ENCODE measurements at places on chromosomes 11 and 22.

- no peak for DNase-seq
Observed at GRCh38 chr11:77075425-77075905, 8.7 kb downstream of the CAPN5 start.

- DNase-seq, result no peak
Observed at GRCh38 chr22:37850801-37851200, 1.6 kb downstream of the EIF3L start.

DNA sequence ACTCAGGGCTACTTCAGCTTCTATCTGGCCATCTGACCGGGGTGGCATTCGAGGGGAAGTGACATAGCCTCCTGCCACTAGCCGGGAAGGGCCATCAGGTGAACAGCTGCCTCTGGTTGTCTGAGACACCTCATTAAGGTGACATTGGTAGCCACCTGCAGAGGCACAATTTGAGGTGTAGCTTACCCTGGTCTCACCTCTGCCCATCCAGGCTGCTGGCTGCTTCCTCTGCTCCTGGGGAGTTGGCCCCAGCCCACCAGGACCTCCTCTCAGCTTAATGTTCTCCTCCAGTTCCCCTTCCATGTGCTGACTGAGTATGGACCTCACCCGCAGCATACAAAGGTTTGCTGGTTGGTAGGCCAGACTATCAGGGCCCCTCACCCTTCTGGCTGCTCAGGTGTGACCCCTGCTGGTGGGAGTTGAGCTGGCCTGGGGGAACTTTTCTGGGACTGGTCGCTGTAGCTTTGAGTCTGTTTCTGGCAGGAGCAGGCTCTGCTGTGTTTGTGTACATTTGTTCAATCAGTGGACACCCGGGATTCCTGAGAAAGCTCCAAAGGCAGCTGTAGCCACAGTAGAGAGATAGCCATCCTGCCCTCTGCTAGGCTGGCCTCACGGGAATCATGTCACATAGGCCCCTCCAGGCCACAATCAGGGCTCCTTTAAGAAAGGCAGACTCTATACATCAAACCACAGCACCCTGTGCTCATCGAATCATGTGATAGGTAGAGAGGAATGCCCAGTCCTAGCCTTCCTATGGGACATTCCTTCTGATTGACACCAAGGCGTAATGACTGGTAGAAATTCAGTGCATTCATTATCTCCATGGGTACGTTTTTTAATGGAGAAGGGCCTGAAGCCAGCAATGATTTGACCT is 295.1 kb upstream of the PLET1 start:
- peak; percentile 16 for DNase-seq

GRCh38 chr11:18772211-18772610 is 19.4 kb downstream of the PTPN5 start:
- DNase-seq, result no peak

- no peak for DNase-seq
Observed at GRCh38 chr11:112748713-112749543, 212.3 kb upstream of the NCAM1 start.

DNA sequence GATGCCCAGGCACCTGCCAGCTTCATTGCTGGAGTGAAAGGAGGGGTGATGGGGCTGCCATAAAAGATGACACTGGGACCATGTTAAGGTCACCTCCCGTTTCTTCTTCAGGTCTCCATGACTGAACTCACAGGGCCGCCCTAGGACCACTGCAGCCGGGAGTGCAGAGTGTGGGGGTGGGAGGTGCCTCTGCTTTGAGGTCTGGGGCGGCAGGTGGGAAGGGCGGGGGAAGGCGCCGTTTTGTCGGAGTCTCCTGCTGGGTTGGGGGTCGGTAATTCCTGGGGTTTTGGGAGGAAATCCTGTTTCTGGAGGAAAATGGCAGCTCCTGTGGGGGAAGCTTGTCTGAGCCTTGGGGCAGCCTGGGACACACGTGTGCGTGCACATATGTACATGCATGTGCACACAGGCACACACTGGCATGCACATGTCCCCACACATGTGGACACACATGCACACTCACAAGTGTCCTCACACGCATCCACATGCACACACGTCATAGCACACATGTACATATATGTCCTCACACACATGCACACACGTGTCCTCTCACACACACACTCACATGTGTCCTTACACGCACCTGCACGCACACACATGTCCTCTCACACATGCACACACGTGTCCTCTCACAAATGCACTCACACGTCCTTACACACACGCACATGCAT is 990.9 kb downstream of the BRD1 start:
- no peak for DNase-seq

DNA sequence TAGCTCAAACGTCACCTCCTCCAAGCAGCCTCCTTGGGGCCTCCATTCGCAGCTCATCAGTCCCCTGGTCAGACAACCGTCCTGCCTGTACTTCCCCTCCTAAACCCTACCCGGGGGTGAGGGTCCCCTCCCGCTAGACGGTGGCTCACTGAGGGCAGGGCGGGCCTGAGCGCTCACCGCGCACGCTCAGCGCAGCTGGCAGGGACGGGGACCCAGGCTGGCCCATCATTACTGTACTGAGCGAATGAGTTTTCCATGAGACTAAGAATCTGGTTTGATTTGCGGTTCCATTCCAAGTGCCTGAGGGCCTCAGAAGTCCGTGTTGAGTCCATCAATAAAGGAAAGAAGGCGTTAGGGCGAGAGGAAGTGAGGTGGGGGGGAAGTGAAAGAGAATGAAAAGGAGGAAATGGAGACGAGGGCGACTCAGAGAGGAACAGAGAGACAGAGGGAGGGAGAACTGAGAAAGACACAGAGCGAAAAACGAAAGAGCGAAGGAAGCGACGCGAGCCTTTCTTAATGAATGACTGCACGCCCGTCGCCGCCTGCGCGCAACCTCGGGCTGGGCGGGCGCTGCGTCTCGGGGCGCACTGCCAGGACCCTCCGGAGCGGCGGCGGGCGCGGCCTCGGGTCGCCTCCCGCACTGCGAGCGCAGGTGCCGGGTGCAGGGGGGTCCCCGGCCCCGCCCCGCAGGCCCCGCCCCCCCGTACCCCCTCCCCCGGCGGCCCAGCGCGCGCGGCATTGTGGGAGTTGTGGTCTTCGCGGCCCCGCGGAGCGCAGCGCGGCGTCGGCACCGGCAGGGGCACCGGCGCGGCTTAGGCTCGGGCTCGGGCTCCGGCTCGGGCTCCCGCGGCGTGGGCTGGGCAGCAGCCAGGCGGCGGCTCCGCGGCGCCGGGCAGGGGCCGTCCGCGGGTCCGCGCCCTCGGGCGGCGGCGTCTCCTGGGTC is at the start of gene ASPHD2:
Gene ASPHD2 (plus strand): TSS at position 746 of the 943 bp plus-strand sequence. CDS start 4,356 bp downstream, outside the sequence.
- DNase-seq, result peak; percentile 22

- DNase-seq, result no peak
Observed at GRCh38 chr11:44608991-44609782, 43.7 kb downstream of the CD82 start.

DNA sequence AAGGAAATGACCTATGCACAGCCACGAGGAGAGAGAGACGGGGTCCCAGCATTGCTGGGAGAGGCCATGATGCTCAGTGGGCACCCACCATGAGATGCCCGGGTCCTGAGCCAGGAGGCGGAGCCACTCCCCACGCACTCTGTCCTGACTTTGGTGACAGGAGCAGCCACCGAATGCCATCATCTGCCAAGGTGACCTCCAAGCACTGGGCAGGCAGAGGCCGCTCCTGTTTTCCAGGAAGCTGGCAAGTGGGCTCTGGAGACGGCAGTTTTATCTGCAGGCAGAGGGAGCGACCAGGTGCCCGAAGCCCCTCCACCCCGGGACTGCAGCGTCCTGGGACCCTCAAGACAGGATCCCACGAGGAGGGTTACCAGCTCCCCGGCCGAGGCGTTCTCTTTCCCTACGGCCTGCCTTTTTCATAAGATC is 453.9 kb downstream of the BRD1 start:
- no peak for DNase-seq

DNA sequence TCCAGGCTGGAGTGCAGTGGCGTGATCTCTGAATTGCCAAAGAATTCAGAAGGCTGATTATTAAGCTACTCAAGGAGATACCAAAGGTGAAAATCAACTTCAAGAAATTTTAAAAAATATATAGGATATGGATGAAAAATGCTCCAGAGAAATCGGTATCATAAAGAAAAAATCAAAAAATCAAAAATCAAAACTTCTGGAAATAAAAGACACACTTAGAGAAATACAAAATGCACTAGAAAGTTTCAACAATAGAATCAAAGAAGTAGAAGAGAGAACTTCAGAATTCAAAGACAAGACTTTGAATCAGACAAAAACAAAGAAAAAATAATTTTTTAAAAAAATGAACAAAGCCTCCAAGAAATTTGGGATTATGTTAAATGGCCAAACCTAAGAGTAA is 45.6 kb upstream of the CLTCL1 start:
- DNase-seq, result no peak

DNA sequence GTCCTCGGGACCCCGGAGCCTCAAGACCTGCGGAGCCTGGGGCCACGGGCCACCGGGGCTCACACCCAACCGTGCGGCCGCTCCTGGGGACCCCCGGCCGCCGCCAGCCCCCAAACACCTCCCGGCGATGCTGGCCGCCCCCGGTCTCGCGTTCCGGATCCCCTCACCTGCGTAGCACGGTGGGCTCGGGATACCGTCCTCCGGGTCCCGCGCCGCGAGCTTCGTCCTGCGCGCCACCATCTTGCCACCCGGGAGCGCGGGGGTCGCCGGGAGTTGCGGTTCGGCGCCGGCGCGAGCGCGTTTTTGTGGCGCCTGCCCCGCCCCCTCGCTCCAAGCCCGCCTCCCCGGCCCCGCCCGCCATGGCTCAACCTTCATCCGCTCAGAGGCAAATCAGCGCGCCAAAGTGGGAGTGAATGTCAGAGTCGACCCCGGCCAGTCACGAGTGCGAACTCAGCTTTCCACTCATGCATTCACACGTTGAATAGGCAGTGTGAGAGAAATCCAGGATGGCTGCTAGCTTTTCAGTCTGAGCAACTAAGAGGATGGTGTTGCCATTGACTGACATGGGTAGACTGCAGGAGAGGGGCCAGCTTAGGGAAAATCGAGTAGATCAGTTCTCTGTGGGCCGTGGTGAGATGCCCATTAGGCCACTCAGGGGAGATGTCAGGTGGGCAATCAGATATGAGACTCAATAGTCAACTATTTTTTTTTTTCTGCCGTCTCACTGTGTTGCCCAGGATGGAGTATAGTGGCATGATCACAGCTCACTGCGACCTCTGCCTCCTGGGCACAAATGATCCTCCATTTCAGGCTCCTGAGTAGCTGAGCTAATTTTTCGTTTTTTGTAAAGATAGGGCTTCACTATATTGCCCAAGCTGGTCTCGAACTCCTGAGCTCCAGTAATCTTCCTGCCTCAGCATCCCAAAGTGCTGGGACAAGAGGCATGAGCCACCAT is 28.3 kb downstream of the SERHL2 start:
- peak; percentile 9 for DNase-seq

DNA sequence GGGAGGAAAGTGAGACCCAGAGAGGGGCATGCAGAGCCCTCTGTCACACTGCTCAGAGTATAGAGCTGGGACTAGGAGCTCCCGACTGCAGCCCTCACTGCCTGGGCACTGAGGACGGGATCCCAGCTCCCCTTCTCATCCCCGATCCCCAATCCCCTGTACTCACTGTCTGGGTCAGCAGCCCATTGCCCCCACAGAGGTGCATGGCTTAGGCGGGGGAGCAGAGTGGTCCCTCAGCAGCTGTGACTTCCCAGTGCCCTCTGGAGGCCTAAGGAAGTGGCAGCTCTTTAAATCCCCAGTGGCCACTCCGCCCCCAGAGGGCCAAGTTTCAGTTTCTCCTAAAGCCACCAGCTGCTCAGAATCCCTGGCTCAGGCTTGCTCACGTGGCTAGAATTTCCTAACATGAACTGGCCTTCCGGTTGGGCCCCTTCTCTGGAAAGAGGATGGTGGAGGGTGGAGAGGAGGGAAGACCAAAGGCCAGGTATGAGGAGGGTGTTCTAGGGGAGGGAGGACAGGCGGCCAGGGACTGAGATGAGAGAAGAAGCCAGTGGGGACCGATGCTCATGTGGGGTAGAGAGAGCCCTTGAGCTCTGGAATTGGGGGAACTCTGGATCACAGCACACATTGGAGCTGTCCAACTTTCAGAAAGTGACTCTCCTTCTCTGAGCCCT is at the start of gene BATF2:
Gene BATF2 (minus strand): TSS at position 262 of the 671 bp plus-strand sequence. CDS start 57 bp downstream, at position 205.
- DNase-seq, result peak; percentile 66

GRCh38 chr22:19753996-19754700 is 6.4 kb upstream of the TBX1 start:
- DNase-seq, result no peak

DNA sequence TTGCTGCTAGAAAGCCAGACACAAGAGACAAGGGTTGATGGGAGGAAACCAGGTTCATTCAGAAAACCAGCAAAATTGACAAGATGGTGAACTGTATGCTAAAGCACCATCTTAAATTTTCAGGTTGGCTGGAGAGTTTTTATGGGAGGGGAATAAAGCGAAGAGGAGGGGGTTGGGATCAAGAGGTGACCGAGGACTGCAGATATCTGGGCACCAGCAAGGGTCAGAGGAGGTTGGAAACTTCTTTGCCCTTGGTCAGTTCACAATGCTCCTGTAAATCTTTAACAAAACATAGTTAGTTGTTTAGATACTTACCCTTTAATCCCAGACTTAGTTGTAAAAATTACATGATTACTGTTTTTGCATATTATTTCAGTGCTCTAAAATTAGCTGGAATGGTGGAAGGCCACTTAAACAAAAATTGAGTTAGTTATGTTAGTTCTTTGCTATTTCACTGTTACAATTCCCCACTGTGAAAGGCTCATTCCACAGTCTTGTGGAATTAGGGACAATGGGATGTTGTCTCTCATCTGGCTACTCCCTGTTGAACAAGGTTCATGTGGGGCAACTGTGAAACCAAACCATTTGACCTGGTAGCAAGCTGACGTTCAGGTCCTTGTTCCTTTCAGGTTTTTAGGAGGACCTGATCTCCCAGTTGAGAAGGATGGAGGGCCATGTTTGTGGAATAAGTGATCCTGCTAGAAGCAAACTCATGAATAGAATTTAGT is 30.6 kb upstream of the QSER1 start:
- no peak for DNase-seq

GRCh38 chr11:81472646-81473045 is 1261.0 kb downstream of the FAM181B start:
- no peak for DNase-seq

DNA sequence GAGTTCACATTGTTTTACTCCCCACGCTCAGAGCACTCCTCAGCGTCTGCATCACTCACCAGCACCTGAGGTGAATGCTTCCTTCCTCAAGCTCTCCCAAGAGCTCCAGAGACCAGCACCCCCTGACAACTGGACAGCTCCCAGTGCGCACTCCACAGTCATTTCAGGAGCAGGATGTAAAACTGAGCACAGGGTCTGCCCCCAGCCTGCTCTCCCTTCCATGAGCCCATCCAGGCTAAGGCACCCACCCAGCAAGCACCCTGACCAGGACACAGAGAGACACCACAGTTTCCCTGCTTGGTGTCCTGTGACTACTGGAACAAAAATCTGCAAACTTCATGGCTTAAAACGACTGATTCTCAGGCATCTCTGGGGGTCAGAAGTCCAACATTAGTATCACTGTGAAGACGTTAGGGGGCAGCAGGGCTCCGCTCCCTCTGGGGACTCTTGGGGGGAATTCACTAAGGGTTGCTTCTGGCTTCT is 3.3 kb downstream of the SCGB1D2 start:
- DNase-seq, result no peak

DNA sequence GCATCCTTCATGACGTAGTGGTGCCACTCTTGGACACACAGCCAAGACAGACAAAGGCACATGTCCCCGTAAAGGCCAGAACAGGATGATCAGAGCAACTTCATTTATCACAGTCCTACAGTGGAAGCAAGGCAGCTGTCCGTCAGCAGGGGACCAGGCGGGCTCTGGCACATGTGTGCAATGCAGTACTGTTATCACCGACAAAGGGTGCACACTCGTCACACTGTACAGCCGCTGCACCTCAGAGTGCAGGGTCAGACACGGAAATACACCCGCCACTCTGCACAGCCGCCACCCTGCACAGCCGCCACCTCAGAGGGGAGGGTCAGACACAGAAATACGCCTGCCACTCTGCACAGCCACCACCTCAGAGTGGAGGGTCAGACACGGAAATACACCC is 13.4 kb upstream of the IL17REL start:
- DNase-seq, result no peak

Data from HFF-Myc (cell line).